GM04503 (cell line): ENCODE measurements at places on chromosomes 13 and 19.
A peak's percentile ranks its signal among the peaks of the same experiment; 100 is the strongest.

DNA sequence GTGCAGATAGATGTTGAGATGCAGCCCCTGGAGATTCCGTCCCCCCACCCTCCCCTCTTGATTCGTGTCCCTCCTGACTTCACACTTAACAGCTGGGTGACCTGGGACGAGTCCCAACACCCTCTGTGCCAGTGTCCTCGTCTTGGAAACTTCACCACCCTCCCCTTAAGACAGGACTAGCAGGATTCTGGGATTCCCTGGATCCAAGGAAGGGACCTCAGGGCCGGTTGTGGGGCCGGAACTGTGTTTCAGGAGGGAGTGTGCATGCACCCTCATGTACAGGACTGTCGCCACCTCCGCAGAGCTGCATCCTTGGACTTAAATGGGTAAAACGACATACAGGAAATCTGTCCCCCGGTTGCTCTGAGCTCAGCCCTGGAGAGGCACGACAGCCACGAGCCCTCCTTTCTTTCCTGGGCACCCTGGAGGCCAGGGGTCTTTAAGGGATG lies 990 bp downstream of the MYO9B start:
- no peak for DNase-seq

- DNase-seq: no peak
Observed at GRCh38 chr19:2227415-2228156, 8.5 kb downstream of the PLEKHJ1 start.

GRCh38 chr19:40358773-40359172 lies 10.3 kb downstream of the PLD3 start:
- DNase-seq: no peak

GRCh38 chr13:44280456-44280855 lies 93.2 kb upstream of the SERP2 start:
- DNase-seq: no peak

DNA sequence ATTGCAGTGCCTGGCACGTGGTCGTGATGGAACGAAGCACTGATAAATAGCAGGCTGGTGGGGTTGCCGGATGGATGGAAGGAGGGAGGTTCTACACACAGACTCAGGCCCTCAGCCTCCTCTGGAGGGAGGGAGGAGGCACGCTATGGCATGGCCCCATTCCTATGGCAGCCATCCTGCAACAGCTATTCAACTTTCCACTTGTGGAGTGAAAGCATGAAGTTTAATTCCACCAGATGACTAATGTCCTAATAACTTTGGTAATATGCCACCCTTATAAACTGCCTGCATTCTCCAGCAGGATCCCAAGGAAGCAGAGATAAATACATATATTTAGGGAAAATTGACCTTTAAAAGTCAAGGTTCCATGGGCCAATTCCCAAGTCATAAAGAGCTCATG lies 92.4 kb downstream of the KL start:
- peak; percentile 69 for DNase-seq

DNA sequence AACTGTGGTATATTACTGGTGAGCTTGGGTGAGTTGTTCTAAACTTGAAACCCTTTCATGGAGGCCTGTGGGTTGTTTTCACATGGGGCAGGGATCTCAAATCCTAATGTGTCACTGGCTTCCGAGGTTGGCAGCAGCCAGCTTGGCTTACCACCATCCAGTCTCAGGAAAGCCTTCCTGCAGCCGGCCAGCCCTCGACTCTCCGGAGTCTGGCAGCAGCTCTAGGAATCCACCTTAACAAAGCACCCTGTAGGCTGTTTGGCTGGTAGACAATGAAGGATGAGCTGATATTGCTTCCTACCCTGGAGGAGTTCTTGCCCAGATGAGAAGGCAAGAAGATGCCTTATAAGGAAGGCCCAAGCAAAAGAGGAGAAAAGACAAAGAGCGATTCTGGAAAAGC lies 188.3 kb downstream of the KLF12 start:
- no peak for DNase-seq

GRCh38 chr19:1016647-1017114 lies 4.2 kb downstream of the TMEM259 start:
- DNase-seq: no peak

DNA sequence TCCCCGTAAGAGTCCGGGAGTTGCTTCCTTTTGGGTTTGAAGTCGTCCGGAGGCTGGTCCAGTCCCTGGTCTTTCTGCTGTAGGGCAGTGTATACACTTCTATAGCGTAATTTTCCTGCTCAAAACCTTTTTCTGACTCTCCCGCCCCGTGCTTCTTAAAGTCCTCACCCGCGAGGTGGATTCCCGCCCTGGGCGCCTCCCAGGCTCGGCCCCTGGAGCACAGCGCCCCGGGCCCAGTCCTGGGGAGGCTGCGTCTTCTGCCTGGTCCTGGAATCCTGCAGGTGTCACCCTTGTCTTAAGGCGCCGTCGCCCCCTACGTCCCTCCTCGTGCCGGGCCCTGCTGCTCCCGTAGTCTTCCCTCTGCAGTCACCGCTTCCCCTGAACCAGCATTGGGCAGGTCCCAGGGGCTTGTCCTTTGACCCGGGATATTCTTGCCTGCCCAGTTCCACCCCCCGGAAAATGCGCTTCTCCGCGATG lies 34.4 kb upstream of the ZNF808 start:
- no peak for DNase-seq

- DNase-seq: no peak
Observed at GRCh38 chr19:54518844-54519243, 16.2 kb downstream of the LAIR2 start.

- DNase-seq: no peak
Observed at GRCh38 chr13:99381766-99382165, 74.6 kb upstream of the GPR183 start.

DNA sequence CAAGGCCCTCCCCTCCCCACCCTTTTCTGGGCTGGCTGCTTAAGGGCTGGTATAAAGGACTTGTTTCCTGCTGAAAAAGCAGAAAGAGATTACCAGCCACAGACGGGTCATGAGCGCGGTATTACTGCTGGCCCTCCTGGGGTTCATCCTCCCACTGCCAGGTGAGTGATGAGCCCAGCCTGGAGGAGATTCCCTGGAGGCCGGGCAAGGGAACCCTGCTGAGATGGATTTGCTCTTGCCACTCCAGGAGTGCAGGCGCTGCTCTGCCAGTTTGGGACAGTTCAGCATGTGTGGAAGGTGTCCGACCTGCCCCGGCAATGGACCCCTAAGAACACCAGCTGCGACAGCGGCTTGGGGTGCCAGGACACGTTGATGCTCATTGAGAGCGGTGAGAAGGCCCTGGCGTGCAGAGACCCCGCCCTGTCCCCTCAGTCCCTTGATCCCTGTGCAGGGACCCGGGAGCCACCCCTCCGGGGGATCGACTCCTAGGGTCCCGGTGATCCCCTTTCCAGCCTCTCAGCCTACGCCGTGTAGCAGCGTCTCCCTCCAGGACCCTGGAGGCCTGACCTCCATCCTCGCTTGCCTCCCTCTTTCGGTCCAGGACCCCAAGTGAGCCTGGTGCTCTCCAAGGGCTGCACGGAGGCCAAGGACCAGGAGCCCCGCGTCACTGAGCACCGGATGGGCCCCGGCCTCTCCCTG lies at the start of gene CD177:
TSS of gene CD177 (plus strand) at position 81 of the 699 bp plus-strand sequence. CDS start at position 110, 29 bp downstream.
- no peak for DNase-seq

DNA sequence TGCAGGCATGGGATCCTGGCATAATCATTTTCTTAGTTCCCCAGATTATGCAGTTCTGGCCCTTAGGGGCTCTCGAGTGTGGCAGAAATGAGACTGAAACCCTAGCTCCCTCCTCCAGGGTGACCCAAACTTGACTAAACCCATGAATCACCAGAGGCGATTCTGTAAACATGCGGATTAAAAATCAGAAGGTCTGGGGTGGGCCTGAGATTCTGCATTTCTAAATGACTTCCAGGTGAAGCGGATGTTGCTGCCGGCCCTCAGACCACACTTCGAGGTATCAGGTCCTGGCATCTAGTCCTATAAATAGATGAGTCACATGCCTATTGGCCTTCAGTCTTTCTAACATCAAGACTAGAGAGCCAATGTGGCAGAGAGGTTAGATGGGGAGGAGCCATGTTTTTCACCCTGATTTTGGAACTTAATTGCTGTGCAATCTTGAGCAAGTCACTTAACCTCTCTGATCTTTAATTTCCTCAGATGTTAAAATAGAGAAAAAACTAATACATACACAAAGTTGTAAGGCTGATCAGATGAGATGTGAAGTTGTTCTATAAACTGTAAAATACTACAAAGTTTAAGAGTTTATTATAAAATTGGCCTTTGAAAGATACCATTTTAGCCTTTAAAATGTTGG lies 431.2 kb downstream of the FOXO1 start:
- no peak for DNase-seq

- no peak for DNase-seq
Observed at GRCh38 chr19:57382806-57383488, 6.7 kb upstream of the ZNF548 start.

DNA sequence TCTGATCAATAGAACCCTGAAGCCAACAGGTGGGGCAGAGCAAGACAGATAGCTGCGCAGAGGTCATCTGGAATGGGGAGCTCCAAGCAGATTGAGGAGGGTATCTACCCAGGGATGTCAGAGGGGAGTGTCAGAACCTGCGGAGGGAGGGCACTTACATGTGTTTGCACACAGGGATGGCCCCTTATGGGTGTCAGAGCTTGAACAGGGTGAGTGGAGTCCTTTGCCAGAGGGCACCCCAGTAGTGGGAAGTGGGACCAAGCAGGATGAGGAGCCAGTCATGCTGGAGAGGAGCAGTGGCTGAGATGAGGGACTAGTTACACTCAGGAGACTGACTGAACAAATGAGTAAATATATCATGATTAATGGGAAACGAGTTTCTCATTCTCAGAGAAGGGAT lies 17.0 kb upstream of the SIGLEC14 start:
- no peak for DNase-seq
